ENCODE measurements at places on chromosomes 6 and 20. TPM values are rescaled to one million over a fixed set of nuclear protein-coding genes. Genes with fewer than 3 reads are reported as not detected.

Gene THBS2
- not detected for total RNA-seq

Gene LY6G6C
- not detected for total RNA-seq

Gene SLC17A9
- total RNA-seq, result 18.8 TPM

Gene MROH8
- 2.7 TPM for total RNA-seq

DNA sequence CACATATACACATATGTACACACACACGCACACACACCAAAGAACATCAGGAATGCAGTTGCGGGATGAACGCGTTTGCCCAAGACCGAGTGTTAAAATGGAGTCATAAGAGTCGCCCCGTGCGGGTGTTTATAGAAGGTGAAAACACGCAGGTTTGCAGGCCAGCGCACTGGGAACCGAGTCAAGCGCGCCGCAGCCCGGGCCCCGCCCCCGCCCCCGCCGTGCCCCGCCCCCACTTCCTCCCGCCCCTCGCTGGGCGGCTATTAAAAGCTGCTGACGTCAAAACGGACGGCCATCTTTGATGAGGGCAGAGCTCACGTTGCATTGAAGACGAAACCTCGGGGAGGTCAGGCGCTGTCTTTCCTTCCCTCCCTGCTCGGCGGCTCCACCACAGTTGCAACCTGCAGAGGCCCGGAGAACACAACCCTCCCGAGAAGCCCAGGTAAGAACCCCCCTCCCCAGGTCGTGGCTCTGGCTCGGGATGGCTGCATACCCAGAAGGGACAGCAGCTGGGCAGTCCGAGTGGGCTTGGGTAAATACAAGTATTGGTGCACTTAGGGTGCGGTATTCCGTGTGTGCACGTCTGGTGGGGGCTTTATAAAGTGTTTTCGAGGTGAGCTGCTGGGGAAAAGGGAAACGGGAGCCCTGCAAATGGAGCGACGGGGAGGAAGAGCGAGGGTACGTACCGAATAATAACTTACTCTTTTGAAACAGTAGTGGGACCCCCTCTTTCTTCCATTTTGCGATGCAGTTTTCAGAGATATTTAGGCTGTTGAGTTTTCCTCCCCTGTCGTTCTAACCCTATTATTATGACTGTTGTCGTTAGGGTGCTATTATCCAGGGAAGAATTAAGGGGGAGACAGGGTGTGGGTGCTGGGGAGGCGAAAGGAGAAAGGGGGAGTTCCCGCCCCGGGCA, at the start of gene SNAP25:
Gene SNAP25, plus strand, starts transcription at position 295 of the 916 bp plus-strand sequence. CDS start 56,662 bp downstream, outside the sequence.
- H3K4me3 ChIP-seq, result peak within 1 kb of the TSS; percentile 71
- peak; percentile 64 for DNase-seq
- peak within 1 kb of the TSS; percentile 23 for H3K27ac ChIP-seq
- H3K27me3 ChIP-seq, result peaks cover 49% of the 10 kb centered on the region
- H3K4me1 ChIP-seq, result peaks cover 8% of the 10 kb centered on the region
- H3K36me3 ChIP-seq, result peaks cover 11% of the 10 kb centered on the region

- H3K4me3 ChIP-seq, result no peak overlapping the region
- H3K4me1 ChIP-seq, result peaks cover 23% of the 10 kb centered on the region
- H3K27me3 ChIP-seq, result peaks cover 65% of the 10 kb centered on the region
- no peak overlapping the region for H3K27ac ChIP-seq
- H3K36me3 ChIP-seq, result no peaks in the 10 kb centered on the region
These were observed 24.6 kb downstream of the RBM38 start for GRCh38 chr20:57415771-57416170.

- H3K27me3 ChIP-seq, result no peaks in the 10 kb centered on the region
- DNase-seq, result no peak
- H3K4me1 ChIP-seq, result peaks cover 11% of the 10 kb centered on the region
- no peak overlapping the region for H3K4me3 ChIP-seq
- peak overlapping the region; percentile 34 for H3K27ac ChIP-seq
- H3K36me3 ChIP-seq, result no peaks in the 10 kb centered on the region
These were observed 138.5 kb downstream of the RCAN2 start for GRCh38 chr6:46352541-46353268.

DNA sequence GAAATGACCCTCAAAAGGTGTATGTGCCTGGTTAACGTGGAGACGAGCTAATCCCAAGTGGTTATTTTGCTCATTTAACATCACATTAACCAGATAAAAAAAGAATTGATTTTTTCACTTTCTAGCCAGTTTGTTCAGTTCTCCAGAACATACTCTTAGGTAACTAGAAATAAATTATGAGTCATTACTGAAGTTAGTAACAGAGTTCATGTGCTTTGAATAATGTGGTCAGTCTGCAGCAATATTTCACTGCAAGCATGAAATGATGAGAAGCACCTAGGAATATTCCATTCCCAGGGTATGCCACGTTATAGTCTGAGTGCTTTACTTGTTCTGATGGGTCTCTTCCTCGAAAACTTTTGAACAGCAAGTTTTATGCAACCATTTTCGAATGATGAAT, 138.3 kb upstream of the INSM1 start:
- no peak overlapping the region for H3K4me3 ChIP-seq
- DNase-seq, result no peak
- H3K4me1 ChIP-seq, result no peaks in the 10 kb centered on the region
- H3K27ac ChIP-seq, result no peak overlapping the region
- H3K36me3 ChIP-seq, result no peaks in the 10 kb centered on the region

GRCh38 chr6:143765422-143766184, 77.5 kb upstream of the LTV1 start:
- no peak overlapping the region for H3K4me3 ChIP-seq
- peaks cover 4% of the 10 kb centered on the region for H3K36me3 ChIP-seq
- no peak for DNase-seq

DNA sequence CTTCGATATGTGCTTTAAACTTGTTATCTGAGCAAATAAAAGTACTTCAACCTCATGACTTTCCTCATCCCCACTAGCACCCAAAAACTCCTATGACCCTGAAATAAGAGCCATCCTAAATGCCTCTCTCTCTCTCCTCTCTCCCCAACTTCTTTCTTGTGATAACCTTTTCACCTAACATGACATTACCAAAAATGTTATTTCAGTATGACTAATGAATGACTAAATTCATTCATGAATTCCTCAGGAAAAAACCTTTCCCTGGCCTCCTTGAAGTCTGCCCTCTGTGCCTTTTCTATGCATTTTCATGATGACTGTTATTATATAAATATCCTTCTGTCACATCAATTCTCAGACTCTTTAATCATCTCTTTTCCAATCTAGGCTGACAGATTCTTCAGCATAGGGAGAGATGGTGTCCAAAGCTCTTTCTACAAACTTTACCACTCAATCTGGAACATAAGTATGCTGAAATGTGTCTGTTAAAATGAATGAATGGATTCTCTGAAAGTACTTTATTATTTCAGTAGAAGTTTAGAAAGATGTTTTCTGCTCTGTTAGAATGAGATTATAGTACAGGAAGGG, 114.3 kb upstream of the GGTLC1 start:
- no peaks in the 10 kb centered on the region for H3K36me3 ChIP-seq
- H3K4me3 ChIP-seq, result no peak overlapping the region
- H3K4me1 ChIP-seq, result no peaks in the 10 kb centered on the region
- DNase-seq, result no peak

GRCh38 chr20:41456351-41456750, 89.7 kb upstream of the EMILIN3 start:
- H3K27ac ChIP-seq, result no peak overlapping the region
- peaks cover 17% of the 10 kb centered on the region for H3K36me3 ChIP-seq
- no peaks in the 10 kb centered on the region for H3K27me3 ChIP-seq
- H3K4me3 ChIP-seq, result no peak overlapping the region
- no peak for DNase-seq

DNA sequence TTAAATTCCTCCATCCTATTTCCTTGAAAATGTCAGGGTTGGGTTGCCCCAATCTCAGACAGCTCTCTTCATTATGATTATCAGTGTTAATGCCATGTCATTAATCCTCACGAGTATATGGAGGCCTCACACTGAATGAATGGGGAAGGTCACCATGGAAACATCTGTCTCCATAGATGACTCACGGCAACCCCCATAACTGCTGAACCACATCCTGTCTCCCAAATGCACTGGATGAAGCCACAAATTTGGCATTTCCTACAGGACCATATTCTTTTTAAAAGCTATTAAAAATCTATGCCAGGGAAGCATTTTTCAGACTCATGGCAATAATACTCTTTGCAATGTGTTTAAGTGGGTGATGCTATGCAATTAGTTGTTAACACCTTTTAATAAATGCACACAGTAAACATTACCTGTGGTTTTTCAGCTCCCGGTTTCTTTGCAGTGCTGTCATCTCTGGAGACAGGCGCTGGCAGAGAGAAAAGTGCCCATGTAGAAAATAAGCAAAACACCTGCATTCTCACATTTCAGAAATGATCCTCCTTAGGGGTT, 80.1 kb upstream of the PTPRK start:
- no peak overlapping the region for H3K4me3 ChIP-seq
- H3K4me1 ChIP-seq, result peaks cover 50% of the 10 kb centered on the region
- H3K27ac ChIP-seq, result peak overlapping the region; percentile 80
- DNase-seq, result peak; percentile 47
- no peaks in the 10 kb centered on the region for H3K36me3 ChIP-seq
- no peaks in the 10 kb centered on the region for H3K27me3 ChIP-seq

DNA sequence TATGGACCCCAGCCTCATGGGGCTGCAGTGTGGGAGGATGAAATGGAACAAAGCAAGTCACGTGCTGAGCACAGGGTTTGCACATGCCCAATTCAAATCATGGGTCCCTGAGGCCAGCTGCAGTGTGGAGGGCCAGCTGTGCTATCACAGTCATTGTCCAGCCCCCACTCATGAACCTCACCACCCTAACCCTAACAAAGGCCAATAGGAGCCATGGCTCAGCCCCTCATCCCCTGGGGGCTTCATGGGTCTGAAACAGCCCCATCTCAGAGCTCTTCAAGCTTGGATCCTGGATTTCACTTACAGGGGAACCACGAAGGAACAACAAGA, 125.6 kb upstream of the MAFB start:
- no peaks in the 10 kb centered on the region for H3K36me3 ChIP-seq
- no peaks in the 10 kb centered on the region for H3K4me1 ChIP-seq
- H3K27ac ChIP-seq, result no peak overlapping the region
- peaks cover 95% of the 10 kb centered on the region for H3K27me3 ChIP-seq

DNA sequence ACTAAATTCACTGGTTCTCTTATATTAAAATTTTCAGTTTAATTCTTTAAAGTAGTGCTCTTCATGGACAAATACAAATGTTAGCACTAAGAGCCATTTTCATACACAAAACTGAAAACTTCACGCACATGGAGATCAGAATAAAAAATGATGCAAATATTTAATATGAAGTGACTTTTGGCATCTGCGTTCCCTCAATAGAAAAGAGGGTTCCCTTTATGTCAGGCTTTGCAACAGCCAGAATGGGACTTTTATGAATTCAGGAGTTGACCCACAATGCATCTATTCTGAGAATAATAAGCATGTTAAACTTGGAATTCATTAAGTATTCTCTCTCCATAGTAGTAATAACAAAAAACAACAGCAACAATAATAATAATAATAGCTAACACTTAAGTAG, 125.8 kb downstream of the INSM1 start:
- no peaks in the 10 kb centered on the region for H3K4me1 ChIP-seq
- no peak overlapping the region for H3K27ac ChIP-seq
- DNase-seq, result no peak
- no peaks in the 10 kb centered on the region for H3K36me3 ChIP-seq
- no peak overlapping the region for H3K4me3 ChIP-seq

- H3K4me3 ChIP-seq, result no peak overlapping the region
- no peak overlapping the region for H3K27ac ChIP-seq
- no peak for DNase-seq
- H3K4me1 ChIP-seq, result peaks cover 8% of the 10 kb centered on the region
These were observed 3.5 kb upstream of the MOXD1 start for GRCh38 chr6:132404736-132405135.

- H3K4me1 ChIP-seq, result no peaks in the 10 kb centered on the region
- H3K27ac ChIP-seq, result no peak overlapping the region
- H3K27me3 ChIP-seq, result no peaks in the 10 kb centered on the region
- H3K4me3 ChIP-seq, result no peak overlapping the region
- DNase-seq, result no peak
These were observed 114.1 kb downstream of the IYD start for GRCh38 chr6:150482883-150483409.

DNA sequence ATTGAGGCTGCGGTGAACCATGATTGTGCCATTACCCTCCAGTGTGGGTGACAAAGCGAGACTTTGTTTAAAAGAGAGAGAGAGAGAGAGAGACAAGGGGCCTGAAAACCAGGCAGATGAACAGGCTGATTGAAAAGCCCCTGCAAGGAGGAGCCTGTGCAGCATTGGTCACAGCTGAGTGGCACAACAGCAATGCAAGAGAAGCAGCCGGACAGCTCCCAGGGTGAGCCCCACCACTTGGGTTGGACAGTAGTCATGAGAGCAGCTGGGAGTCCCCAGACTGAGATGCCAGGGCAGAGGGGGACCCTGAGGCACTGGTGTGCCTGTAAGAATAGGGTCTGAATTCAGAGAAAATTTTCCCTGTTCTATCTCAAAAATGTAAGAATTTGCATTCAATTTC, 10.2 kb downstream of the DNPH1 start:
- no peak overlapping the region for H3K4me3 ChIP-seq
- H3K4me1 ChIP-seq, result peaks cover 4% of the 10 kb centered on the region
- H3K27me3 ChIP-seq, result no peaks in the 10 kb centered on the region
- H3K36me3 ChIP-seq, result peaks cover 38% of the 10 kb centered on the region

DNA sequence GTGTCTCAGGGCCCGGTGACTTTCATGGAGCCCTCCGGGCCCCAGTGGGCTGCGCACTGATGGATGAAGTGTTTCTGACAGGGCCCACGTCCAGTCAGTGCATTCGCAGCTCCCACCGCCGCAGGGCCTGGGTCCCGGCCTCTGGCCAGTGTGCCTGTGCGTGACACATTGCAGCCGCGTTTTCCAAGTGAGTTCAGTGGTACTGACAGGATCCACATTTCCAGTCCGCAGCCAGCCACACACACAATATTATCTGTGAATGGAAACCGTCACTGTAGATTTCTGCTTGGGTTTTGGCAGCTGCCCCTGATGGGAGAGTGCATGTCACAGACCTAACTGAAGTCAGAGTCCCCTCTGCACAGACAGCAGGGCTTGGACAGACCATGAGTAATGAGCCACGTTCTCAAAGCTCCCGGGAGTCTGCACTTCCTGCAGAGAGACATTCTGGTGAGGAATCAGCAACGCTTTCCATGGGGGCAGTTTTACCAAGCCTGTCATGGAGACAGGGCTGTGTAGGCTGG, 171.4 kb downstream of the MYLK4 start:
- DNase-seq, result no peak
- H3K4me3 ChIP-seq, result no peak overlapping the region
- H3K36me3 ChIP-seq, result peaks cover 5% of the 10 kb centered on the region

DNA sequence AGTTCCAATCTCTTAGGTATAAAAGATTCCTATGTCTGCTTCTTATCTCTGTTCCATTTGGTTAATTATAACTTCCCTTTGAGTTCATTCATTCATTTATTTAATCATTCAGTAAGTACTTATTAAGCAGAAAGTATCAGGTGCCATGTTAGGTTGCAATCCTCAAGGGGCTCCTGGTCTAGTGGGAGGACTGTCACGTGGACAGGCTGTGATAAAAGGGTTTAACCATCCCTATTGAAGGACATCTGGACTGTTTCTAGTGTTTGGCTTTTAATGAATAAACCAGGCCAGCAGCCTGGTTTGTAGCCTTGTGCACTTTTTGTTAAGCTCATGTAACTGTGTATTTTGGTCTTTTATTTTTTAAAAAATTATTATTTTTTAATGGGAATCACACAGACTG, 162.1 kb upstream of the OGFRL1 start:
- no peak for DNase-seq
- no peak overlapping the region for H3K27ac ChIP-seq
- no peaks in the 10 kb centered on the region for H3K27me3 ChIP-seq
- no peaks in the 10 kb centered on the region for H3K4me1 ChIP-seq
- H3K36me3 ChIP-seq, result no peaks in the 10 kb centered on the region
- no peak overlapping the region for H3K4me3 ChIP-seq
